GDM1 (cell line): ENCODE measurements at places on chromosomes 7 and 10.

GRCh38 chr7:135333200-135333599 lies 99.6 kb downstream of the STRA8 start:
- DNase-seq, result no peak

DNA sequence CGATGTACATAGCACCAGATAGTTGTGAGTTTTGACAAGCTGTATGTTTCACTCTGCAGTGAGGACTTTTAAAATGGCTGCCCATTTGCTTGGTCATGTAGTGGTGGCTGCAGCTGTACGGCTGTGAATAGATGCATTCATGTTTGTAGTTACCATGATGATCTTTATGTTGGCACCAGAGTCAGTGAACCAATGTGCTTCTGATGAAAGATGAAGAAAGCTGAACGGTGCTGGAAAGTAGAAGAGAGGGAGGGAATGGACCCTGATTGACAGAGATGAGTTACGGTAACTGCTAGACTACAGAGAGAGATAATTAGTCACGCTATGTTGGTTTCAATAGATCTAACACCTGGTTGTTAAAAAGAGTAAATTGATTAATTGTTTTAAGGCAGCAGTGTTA lies 256.8 kb downstream of the CELF2 start:
- DNase-seq, result no peak

DNA sequence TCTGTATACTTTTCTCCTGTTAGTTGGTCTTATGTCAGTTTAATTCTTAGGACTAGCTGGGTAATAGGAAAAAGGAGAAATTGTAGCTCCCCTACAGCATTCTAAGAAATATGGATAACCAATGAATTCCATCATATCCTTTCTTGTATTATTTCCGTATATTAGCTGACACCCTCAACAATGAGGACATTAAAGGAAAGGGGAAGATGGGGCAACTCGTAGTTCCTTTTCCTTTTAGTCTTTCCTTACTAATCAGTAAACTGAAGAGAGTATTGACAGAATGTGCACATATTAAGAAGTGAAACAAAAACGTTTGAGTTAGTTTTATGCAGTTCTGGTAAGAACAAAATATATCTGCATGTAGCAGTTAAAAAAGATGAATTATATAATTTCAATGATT lies 35.1 kb upstream of the C10orf67 start:
- no peak for DNase-seq

- DNase-seq, result no peak
Measured at GRCh38 chr10:123599366-123599849, 66.7 kb upstream of the GPR26 start.

DNA sequence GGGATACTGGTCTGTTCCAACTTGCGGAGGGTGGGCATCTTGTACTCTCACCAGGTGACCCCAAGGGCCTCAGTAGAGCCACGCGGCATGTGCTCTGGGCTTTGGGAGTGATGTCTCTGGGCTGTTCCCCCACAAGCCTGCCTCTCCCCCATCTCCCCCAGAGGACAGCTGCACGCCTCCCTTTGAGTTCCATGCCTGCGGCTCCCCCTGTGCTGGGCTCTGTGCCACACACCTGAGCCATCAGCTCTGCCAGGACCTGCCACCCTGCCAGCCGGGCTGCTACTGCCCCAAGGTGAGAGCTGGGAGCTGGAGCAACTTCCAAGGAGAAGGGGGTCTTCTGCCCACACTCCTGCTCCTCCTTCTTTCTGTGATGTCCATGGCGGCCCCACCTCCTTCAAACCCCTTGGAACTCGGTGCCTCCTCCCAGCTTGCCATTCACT lies 15.0 kb upstream of the ZNF862 start:
- DNase-seq, result no peak

- no peak for DNase-seq
Measured at GRCh38 chr7:150950496-150951180, 27.5 kb downstream of the KCNH2 start.

DNA sequence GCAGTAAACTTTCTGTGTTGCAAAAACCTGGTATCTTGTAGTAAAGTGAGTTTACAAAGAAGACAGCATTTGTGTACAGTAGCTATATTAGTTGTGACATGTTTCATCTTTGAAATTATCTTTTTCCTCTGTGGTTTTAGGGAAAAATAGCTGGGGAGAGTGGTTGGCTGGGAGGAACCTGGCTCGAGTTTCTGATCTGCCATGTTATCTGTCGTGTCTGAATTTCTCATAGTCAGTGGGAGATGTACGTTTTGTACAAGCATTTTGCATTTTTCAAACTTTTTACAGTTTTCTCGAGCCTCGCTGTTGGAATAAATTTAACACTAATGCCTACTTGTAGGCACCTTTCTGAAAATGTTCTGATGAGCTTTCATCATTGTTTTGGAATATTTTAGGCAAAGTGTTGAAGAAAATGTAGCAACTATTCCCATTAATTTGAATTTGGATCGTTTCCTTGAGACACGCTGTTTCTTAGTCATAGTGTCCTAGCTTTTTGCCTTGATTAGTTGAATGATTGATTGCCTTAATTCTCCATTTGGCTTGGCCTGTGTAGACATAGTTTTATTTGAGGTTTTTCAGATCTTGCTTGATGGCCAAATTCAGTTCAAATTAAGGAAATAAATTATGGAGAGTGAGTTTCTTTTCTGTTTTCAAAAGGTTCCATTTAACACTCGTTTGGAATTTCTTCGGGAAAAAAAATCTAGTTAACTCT lies 65.1 kb downstream of the CAMK1D start:
- no peak for DNase-seq

DNA sequence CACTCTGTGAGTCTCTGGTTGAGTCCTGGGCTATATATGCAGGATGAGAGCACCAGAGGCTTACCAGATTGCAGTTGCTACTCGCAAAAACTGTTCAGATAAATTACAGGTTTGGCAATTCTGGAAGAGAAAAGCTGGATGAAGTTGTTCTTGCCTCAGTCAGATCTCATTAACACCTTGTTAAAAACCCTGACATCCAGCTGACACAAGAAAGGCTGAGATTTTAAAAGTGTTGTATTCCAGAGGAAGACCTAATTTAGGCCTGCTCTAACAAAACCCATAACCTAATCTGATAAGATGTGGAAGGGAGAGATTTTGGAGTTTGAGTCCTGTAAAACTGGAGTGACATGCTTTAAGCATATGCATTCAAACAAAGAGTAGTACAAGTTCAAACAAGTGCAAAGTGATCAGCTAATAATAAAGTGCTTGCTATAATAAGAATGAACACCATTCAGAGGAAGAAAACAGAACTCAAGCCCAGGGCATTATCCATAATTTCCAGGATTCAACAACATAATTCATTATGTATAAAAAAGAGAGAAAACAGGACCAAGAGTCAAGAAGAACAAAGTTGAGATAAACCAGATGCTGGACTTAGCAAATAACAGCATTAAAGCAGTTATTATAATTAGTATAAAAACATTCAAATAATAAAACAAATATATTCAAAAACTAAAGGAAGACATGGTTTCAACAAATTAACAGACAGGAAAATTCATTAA lies 135.5 kb downstream of the CD36 start:
- DNase-seq, result no peak
